ENCODE measurements at places on chromosomes 1 and 21.

GRCh38 chr1:158035976-158036583, 42.6 kb downstream of the KIRREL1 start:
- peak; percentile 64 for DNase-seq

GRCh38 chr1:29975036-29975694, 738.8 kb downstream of the PTPRU start:
- DNase-seq: peak; percentile 66

- DNase-seq: no peak
Observed at GRCh38 chr1:12083766-12084165, 20.7 kb downstream of the TNFRSF8 start.

DNA sequence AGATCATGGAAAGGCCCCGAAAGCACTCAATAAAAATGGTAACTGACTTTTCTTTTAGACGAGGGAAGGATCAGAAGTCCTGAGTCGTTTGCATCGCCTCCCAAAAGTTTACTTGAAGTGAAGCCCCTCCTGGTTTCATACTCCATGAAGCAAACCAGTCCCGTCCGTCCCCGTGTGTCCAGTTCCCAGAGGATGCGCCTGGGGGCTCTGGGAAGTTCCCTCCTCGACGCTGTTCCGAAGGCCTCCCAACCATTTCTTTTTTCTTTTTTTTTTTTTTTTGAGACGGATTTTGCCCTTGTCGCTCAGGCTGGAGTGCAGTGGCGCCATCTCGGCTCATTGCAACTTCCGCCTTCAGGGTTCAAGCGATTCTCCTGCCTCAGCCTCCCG, 661 bp upstream of the OSCP1 start:
- no peak for DNase-seq

DNA sequence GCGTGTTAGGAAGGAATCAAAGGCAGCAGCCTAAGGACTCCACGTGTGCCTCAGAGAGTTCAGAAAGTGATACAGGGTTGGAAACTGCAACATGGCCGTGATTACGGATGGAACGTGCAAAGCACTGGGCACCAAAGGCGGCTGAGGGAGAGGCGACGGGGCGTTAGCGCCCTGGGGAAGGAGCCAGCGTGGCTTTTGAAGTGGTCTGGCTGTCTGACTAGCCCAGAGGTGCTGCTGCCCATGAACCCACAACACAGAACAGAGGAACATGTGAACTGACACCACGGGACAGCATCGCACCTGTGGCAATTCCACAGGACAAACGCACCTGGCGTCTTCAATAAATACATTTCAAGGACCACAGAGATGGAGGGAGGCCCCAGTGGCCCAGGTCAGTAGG, 18.0 kb upstream of the TMEM52 start:
- no peak for DNase-seq

DNA sequence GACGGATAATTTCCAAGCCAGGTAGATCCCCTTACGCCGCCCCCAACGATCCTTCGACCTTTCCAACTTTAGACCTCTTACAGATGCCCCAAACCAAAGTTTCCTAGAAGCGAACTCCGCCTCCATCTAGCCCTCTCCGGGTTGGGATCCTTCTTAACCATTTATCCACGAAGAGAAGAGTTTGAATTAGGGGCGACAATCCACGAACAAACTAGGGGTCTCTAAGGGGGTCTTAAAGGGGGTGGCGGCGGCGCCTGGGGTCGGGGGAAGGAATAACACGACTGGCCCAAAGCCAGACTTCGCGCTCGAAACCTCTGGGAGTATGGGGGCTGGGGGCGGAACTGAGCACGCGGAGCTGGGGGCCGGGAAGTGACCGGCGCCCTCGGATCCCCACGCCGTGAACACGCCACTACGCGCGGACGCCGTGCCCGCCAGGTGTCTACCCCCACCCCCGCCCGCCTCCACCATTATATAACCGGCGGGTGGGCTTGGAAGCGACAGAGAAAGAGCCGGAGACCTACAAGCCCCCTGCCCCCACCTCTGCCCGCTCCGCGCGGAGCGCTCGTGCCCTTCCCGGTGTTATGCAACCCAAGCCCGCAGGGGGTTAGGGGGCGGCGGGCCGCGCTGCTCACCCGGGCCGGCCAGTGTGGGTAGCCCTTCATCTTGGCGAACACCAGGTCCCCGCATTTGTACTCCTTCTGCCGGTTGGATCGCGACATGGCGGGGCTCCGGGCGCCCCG, 594 bp downstream of the HDGF start:
- DNase-seq: peak; percentile 56

GRCh38 chr21:42572906-42573495, 59.3 kb downstream of the SLC37A1 start:
- DNase-seq: no peak

GRCh38 chr1:116949213-116949985, 39.7 kb downstream of the PTGFRN start:
- DNase-seq: peak; percentile 92

DNA sequence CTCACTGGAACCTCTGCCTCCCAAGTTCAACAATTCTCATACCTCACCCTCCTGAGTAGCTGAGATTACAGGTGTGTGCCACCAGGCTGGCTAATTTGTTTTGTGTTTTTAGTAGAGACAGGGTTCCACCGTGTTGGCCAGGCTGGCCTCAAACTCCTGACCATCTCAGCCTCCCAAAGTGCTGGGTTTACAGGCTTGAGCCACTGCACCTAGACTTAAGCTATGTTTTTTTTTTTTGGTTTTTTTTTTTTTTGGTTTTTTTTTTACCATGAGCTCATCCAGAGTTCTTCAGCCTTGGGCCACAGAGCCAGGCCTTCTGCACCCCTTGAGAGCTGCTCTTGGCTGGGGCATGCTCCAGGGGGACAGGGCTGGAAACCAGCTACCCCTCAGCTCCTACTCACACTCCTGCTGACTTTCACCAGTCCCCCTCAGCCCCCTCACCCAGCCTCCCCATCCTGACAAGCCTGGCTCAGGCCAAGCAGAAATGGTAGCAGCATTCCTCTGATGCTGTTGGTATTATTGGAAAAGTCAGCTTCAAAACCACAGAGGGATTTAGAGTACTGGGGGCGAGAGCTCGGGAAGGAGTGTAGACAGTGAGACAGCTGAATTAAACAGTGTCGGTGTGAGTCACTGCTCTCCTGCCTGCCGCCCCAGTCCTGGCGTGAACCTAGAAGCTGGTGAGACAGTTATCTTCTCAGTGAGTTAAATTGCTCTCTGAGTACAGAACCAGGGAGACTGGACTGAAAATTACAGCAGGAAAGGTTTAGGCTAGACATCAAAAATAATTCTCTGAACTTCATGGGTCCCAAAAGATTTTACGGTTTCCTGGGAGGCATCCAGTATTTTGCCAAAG, 63.7 kb downstream of the NAV1 start:
- DNase-seq: no peak

- DNase-seq: peak; percentile 93
Observed at GRCh38 chr1:28648474-28649198, at the start of gene RNU11. Gene RNU11 (plus strand): TSS chr1:28648600.

DNA sequence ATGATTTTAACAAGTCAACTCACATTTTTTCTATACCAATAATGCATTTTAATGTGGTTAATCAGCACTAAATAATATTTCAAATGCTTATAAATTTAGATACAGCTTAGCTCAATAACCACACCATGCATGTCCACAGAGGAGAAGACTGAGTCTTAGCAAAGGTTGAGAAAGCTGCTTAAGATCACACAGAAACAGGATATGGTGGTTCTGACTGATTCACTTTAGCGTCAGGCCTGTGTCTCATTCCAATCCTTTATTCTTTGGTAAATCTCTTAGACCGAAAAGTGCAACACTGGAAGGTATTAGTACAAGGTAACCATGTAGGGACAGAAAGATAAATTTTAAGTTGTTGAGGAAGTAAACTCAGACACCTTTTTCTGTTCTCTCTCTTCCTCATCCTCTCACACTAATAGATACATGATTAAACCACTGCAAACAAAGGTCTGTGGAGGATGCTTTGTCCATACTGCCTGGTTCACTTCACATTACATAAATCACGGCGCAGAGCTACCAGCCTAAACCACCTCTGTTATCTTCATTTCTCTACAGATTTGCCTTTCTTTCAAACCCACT, 139.0 kb downstream of the DPYD start:
- no peak for DNase-seq

DNA sequence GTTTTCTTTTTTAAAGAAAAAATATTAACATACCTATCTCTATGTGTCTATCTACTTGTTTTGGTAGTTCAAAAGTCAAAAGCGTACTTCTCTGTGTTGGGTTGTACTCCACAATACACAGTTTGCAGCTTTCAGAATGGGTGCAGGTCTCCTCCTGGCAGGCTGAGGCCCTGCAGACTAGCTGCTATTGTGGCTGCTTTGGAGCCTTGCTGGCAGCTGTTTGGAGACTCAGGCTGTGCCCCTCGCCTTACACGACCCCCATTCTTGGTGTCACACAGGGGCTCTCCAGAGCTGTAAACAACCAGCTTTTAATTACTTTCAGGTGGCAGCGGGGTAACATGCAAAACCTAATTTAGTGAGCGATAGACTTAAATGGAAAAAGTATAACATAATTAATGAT, 160.4 kb downstream of the DSCAM start:
- DNase-seq: no peak

- DNase-seq: peak; percentile 48
Observed at GRCh38 chr1:29197590-29197924, 15.9 kb upstream of the SRSF4 start.

- DNase-seq: no peak
Observed at GRCh38 chr1:110673805-110674336, 869 bp downstream of the KCNA3 start.

GRCh38 chr1:18875107-18875795, 15.8 kb upstream of the TAS1R2 start:
- peak; percentile 92 for DNase-seq

GRCh38 chr1:23525558-23526250, 5.3 kb downstream of the E2F2 start:
- DNase-seq: no peak

Data from HAP-1 (cell line).